NB4 (cell line): ENCODE measurements at places on chromosomes 5 and 9.
A peak's percentile ranks its signal among the peaks of the same experiment; 100 is the strongest.

DNA sequence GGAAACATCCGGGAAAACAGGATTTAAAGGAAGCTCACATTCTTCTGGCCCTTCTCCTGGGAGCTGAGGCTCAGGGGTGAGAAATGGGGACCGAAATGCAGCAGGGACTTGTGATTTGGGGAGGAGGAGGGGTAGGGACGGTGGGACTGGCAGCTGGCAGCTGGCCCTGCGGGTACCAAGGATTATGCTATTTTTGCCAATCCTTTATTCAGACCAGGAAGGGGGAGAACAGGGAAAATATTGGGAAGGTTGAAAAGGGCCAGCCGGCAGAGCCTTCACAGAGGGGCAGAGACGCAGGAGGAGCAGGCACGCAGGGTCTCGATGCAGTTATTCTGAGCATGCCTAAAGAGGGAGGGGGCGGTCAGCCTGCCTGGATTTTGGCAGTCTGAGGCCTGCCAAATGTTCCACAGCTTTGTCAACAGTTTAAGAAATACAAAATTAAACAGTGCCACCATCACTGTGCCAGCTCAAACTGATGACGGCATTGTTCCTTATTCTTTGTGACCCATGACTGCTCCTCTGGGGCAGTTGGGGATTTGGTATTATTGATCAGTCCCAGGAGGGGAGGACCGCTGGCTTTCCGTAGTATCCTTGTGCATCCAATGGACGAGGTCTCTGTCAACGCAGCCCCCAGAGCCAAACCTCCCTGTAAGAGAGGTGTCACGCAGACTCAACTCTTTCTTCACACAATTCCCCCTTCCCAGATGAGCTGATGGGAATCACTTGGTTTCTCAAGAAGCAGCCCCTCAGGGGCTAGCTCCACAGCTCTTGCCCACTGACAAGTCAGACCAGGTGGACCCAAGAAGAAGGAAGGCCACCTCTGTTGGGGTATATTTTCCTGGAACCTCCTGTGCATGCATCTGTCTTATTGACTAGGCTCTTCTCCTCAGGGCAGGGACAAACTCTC is 553.3 kb downstream of the BNC2 start:
- no peak for DNase-seq

DNA sequence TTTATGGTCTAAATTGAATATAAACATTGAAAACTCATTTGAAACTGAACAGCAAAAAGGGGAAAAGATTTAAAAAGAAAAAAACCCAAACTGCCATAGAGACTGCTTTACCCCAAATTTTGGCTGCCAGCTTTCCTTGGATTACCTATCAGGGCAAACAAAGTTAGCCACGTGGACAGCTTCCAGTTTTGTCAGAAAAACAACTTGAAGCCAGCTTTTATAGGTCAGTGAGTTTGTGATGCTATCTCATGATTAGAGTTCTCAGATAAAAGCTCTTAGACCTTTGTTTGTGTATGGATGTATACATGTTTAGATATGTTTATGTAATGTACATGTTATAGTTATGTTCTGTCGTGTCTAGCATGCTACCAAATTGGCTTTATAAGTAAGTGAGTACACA is 16.1 kb downstream of the FBP2 start:
- no peak for DNase-seq

DNA sequence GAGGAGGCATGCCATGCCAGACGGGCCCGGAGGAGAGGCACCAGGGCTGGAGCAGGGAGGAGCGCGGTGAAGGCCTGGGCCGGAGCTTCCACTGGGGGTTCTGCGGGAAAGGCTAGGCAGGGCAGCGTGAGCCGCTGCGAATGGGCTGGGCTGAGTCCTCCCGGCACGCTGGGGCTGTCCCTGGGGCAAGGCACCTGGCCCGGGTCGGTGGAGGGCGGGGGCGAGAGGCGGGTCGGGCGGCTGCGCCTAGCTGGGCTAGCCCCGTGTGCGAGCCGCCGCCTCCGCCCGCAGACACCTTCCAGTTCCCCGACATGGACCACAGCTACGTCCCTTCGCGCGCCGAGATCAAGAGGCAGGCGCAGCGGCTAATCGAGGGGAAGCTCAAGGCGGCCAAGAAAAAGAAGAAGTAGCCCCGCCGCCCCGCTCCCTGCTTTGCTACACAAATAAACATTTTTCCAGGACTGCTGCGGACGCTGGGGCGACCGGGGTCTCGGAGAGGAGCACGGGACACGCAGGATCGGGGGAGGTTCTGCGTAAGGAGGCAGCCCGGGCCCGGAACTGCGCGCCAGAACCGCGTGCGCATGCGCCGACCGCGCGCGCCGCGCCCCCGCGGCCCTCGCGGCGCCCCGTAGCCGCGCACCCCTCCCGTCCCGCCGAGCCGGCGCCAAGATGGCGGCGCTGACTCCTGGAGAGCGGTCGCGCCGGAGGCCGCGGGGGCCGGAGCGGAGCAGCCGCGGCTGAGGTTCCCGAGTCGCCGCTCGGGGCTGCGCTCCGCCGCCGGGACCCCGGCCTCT is at the start of gene RABL6:
Gene RABL6, plus strand, starts transcription at position 668 of the 794 bp plus-strand sequence. CDS start 249 bp downstream, outside the sequence.
- DNase-seq: peak; percentile 83

DNA sequence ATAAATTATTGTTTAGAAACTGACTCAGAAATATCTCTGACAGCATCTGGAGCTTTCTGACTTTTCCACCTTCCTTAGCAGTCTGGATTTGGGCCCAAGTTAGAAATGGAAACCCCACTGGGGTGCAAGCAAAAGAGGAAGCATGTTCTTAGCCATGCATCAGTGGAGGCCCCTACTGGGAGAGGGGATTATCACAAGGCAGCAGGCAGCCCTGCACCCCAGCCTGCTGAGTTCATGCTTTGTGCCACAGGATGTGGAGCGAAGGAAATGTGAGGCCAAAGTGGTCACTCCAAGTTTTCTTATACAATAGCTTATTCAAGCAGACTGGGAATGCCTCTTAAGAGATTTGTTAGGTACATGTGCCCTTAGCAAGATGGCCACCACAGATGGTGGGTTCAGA is 146.5 kb upstream of the TLX3 start:
- peak; percentile 47 for DNase-seq
